ENCODE measurements at places on chromosomes 12 and 14.

DNA sequence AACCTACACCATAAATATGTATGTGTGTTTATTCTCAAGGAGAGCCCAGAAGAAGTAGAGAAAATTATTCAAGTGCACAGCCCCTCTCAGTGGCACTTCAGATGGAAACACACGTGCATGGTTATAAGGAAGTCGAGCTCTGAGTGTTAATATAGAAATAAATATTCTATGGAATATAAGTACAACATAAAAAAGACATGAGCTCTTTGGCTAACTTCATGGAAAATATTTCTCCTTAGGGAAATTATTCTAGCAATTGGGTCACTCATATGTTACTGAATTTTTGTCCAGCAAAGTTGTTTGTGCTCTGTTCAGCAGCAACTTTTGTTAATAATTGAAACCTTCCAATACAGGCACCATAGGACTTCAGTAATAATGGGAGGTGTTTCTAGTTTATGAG, 939.0 kb downstream of the LRFN5 start:
- DNase-seq, result no peak

GRCh38 chr12:19994968-19995367, 373.4 kb upstream of the PDE3A start:
- DNase-seq, result no peak

DNA sequence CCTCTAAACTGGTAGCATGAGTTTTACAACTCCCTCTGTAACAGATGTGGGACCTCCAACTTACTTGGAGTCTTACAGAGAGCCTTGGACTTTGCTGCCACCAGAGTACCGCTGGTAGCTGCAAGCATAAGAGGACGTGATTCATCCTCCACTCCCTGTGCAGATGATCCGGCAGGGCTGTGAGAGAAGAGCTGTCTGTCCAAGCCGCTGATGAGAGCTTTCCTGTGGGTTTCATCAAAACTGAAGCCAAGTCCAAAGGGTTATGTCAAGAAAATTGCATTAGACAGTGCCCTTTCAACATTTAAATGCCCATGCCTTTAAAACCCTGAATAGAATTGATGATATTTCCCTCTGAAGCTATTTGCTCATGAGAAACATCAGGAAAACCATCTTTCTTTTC, 85.8 kb downstream of the LLPH start:
- no peak for DNase-seq

DNA sequence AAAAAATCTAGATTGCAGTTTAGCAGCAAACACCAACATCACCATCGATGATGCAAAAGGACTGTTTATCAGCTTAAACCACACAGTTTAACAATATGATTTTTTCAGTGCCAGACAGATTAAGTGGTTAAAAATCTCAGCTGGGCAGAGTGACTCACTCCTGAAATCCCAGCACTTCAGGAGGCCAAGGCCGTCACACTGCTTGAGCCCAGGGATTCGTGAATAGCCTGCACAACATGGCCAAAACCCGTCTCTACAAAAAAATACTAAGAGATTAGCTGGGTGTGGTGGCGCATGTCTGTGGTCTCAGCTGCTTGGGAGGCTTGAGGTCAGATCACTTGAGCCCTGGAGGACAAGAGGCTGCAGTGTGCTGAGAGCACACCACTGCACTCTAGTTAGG, 8.9 kb downstream of the RSRC2 start:
- DNase-seq, result no peak

GRCh38 chr14:36805131-36805559, 143.5 kb downstream of the PAX9 start:
- DNase-seq, result no peak

GRCh38 chr12:105332925-105333324, 2.4 kb downstream of the C12orf75 start:
- no peak for DNase-seq

DNA sequence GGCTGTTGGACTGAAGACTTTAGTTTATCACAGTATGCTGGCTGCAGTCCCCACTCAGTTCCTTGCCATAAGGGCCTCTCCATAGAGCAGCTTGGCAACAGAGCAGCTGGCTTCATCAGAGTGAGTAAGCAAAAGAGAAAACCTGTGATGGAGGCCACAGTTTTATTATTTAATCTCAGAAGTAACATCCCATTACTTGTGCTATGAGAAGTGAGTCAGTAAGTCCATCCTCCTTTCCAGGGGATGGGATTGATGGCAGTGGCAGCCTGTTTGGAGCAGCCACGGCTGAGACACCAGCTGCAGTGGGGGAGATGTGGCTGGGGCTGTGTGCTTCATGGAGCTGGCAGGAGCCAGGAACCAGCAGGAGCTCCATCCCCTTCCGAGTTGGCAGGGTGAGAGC, 138.5 kb upstream of the SRRM4 start:
- no peak for DNase-seq

GRCh38 chr12:108033090-108033489, 96.0 kb upstream of the WSCD2 start:
- DNase-seq, result no peak

- DNase-seq, result no peak
Measured at GRCh38 chr12:23662966-23663365, 286.5 kb downstream of the SOX5 start.

- DNase-seq, result no peak
Measured at GRCh38 chr12:29611906-29612305, 114.4 kb upstream of the OVCH1 start.

GRCh38 chr12:112183141-112184021, 58.0 kb downstream of the TRAFD1 start:
- peak; percentile 40 for DNase-seq

DNA sequence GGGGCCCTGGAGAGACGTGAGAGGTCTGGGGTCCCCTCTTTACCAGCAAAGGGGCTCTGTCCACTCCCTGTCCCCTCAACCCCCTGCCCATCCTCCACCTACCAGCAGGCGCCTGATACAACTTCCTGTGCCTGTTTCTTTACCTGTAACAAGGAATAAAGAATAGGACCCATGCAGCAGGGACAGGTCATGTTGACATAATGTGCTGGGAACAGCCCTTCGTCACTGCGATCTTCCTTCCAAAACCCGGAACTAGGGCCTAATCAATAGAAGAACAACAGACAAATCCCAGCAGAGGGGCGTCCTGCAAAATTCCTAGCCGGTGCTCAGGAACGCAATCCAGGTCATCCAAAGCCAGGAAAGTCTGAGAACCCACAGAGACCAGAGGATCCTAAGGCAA, 32.1 kb downstream of the SCARB1 start:
- DNase-seq, result no peak

DNA sequence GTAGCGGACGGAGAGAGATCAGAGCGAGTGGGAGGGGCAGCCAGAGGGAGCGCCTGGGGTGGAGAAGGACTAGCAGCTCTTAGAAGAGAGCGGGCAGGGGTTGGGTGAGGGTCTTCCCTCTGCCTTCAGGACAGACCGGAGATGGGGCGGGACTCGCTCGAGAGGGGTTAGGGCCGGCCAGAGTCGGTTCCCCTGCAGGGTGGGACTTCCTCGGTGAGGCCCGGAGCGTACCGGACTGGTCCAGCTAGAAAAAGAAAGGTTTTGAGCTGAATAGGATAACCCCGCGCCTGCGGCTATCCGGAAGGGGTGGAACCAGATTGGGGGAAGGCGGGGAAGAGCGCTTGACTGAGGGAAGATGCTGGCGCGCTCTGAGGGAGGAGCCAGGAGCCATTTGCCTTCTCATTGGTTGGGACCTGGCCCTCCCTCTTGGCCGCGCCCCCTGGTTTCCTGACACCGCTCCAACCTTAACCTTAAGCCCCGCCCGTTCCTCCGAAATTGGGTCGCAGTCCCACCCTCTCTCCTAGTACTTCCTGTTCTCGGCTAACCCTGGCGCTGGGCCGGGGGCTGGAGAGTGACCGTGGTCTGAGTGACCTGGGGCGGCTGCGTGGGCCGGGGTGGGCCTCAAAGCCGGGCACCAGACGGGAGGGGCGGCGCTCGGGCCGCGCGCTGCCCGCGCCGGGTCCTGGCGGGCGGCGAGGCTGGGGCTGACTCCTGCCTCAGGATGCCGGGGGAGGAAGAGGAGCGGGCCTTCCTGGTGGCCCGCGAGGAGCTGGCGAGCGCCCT, at the start of gene RNF31:
Gene RNF31 (plus strand): TSS at position 521 of the 783 bp plus-strand sequence. CDS start 201 bp downstream, at position 722.
- peak; percentile 99 for DNase-seq

GRCh38 chr14:51432302-51432948, 192.4 kb downstream of the TMX1 start:
- no peak for DNase-seq

DNA sequence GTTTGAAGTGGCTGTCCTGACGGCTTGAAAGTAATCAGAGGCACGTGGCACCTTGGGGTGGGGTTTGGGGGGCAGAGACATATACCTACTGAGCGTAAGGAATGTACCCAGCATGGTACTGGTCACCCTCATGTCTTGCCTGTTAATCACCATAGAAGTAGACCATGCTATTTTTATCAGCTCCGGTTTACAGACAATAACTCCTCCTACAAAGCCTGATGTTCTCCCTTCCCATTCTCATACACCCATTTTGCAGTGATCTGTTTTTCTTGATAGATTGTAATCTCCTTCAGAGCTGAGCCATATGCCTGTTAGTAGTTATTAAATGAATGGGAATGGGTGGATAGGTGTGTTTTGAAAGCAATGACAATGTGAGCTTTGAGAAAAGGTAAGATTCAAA, 10.5 kb downstream of the EVL start:
- DNase-seq, result no peak

- DNase-seq, result no peak
Measured at GRCh38 chr14:20409226-20409625, 4.1 kb downstream of the TEP1 start.

GRCh38 chr14:75147423-75148071, 20.7 kb upstream of the NEK9 start:
- no peak for DNase-seq

DNA sequence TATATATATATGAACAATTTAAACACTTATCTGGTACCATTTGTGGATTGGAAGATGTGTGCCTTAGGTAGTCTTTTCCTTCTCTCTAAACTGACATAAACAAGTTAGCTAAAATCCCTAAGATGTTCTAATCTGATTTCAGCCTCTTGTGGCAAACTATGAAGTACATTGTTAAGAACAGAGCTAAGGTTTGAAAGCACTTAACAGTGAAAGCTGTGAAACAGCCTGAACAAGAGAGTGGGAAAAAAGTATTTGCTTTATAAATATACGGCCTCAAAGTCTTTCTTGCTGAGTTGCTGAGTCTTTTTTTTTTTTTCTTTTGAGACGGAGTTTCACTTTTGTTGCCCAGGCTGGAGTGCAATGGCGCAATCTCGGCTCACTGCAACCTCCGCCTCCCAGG, 53.7 kb upstream of the PELI2 start:
- no peak for DNase-seq

DNA sequence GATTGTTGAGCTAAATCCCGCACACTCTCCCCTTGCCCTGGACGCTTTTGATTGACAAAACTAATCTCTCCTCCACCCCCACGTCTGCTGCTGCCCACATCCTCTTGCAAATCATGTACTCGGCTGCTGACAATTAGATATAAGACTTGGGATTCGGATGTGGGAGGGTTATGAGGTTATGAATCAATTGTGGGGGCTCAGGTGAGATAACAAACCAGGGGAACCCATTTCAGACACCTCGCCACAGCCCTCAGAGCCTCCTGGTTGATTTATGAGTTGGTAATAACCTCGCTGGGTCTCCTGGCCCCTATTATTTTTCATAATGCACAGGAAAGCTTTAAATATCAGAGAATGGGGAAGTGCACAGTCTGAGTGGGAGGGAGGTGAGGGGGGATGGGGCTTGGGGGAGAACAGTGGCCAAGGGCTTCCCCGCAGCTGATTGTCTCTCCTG, 449.9 kb downstream of the DPF3 start:
- peak; percentile 34 for DNase-seq

GRCh38 chr12:121181181-121181580, 28.7 kb upstream of the P2RX4 start:
- no peak for DNase-seq

GRCh38 chr12:4272424-4273272, 914 bp upstream of the CCND2 start:
- DNase-seq, result peak; percentile 83

DNA sequence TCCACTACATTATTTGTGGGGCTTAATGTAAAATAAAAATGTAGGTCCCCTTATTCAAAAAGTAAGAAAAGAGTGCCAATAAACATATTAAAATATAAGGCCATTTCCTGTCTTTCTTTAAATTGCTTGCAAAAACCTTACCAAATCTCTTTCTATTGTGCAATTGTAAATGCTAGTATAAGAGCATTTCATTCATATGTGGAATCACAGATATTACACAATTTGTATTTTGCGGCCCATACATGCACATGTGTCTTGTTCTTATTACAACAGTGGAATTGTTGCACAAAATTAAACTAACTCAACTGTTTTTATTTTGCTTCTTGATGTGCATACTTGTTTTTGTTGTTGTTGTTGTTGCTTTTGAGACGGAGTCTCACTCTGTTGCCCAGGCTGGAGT, 20.1 kb upstream of the CRADD start:
- no peak for DNase-seq

DNA sequence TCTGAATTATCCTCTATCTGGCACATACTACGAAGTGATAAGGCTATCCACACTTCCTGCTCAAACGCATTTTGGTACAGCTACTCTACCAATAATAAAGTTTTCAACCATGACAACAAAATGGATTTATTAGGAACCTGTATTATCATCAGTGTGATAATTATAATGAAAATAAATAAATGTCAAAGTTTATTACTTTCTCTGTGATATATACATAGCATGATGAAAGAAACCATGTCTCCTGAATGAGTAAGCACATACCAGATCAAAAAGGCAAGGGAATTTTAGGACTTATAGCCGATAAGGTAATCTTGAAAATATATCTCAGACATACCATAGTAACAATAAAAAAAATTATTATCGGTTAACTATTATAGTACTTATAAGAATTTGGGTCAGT, 61.1 kb downstream of the CPNE8 start:
- DNase-seq, result no peak

GRCh38 chr12:111444314-111444924, 38.7 kb downstream of the SH2B3 start:
- DNase-seq, result peak; percentile 48

- DNase-seq, result no peak
Measured at GRCh38 chr12:24012528-24012927, 63.1 kb upstream of the SOX5 start.

DNA sequence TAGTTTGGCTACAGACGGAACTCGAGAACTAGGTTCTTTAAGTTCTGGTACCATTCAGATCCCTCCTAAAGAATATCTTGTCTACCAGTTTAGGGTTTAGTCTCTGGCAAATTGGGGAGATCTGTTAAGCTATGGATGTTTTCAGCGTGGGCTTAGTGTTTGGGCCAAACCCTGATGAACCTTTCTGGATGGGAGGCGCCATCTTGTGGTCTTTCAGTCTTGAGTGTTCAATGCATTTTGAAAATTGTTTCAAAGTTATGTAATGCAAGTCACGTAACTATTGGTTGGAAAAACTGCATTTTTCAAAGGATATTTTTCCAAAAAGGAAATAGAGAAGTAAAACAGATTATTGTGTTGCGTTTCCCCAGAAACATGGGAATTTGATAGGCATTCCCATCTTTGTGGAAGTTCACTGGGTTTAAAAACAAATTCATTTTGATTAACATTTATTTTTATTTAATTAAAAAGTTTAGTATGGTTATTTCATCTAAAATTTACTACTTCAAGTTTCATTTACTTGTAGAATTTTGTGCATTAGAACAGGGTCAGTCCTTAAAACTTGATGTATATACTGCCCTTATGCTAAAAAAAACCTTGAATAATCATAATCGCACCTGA, 169.0 kb downstream of the PRIMA1 start:
- peak; percentile 9 for DNase-seq
